ENCODE measurements at places on chromosomes 6 and 20.

GRCh38 chr6:79600812-79601609 is 30.1 kb upstream of the SH3BGRL2 start:
- no peak for DNase-seq

- DNase-seq: no peak
Observed at GRCh38 chr20:7866285-7866684, 74.0 kb downstream of the HAO1 start.

- no peak for DNase-seq
Observed at GRCh38 chr6:6994796-6995195, 113.0 kb upstream of the RREB1 start.

DNA sequence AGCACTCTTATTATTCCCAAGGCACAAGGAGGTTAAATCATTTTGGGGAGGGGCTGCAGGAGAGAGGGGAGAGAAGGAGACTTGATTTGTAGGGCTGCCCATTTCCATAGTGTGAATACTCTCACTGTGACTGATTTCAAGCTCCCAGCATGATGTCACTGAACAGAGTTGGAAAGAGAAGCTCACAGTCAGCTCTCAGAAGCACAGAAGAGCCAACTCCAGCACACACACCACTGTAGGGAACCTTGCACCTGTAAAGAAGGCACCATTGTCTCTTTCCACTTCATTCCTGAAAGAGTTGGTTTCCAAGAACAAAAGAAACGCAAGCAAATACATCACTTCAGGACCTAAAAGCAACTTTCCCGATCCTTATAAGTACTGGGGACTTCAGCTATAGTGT is 12.7 kb upstream of the STK35 start:
- DNase-seq: no peak

GRCh38 chr6:11232770-11233626 is 530 bp upstream of the NEDD9 start:
- no peak for DNase-seq

DNA sequence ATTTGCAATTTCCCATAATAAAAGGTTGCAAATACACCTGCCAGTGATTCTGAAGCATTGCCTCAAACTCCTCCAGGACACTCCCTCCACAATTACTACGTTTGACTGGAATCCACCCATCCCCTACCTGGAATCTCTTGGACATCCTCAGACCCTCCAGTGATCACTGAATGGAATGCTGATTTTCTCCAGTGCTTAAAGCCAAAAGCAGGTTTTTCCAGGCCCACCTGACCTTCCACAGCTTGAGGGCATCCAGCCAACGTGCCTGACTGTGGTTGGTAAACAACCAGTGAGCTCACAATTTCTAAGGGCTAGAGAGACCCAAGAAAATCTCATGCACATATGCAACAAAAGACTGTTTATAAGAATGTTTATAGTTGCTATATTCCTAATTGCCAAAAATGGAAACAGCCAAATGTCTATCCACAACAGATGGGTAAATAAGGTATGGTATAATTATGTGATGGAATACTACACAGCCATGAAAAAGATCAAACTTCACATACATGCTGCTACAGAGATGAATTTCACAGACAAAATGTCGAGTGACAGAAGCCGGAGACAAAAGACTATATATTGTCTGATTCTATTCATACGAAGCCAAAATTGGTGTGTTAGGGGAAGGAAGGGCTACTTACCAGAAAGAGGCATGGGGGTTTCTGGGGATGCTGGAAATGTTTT is 147.1 kb upstream of the RREB1 start:
- DNase-seq: no peak

DNA sequence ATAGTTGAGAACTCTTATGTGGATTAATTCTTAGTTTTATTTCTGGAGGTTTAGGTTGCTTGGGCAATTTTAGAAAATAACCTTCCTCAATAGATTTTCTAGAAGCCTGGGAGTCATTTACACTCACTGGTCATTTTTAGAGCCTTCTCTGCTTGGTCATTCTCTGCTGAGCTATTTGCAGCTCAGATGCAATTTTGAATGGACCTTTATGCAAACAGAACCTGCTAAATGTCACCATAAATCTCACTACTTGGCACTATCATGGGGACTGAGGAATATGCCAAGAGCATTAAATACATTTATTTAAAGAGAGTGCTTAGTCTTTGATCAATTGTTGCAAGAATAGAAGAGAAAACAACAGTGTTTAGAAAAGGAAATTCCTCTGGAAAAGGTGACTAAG is 154.0 kb downstream of the CLVS2 start:
- DNase-seq: no peak

- DNase-seq: no peak
Observed at GRCh38 chr6:40806256-40806864, 219.2 kb upstream of the LRFN2 start.

GRCh38 chr20:50278684-50279531 is 88.3 kb downstream of the CEBPB start:
- no peak for DNase-seq

GRCh38 chr6:109323241-109323640 is 59.0 kb downstream of the CD164 start:
- no peak for DNase-seq

DNA sequence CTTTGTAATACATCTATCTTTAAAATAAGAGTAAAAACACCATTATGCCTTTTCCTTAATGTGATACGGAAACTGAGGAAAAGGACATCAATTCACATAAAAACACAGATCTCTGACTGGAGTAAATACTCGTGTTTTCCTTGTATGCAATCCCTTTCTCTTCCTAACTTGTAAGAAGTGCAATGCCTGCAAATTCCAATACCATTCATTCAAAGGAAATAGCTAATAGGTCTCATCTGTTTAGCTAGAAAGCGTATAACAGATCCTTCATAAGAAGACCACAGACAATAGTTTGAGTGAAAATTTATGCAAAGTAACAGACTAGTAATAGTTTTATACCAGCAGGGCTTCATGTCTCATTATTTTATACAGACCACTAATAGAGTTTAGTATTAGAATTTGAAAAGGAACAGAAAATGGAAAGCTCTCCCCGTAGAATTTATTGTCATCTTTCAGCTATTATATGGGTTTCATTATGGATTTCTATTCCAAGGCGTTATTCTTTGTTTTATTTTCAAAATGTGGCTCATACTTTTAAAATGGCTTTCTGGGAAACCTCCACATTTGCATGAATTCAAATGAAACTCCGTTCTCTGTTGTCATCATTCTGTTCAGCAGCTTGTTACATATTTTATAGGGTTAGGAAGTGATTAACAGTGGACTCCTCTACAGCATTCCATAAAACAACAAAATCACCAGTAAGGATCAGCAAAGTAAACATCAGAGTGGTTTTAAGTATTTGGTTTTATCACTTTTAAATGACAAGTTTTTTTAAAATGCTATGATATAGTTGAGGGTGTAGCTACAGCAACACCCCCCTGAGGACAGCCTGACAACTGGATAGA is 186.7 kb downstream of the BTBD9 start:
- DNase-seq: no peak

- no peak for DNase-seq
Observed at GRCh38 chr6:52994031-52994838, 849 bp downstream of the GSTA4 start.

- DNase-seq: no peak
Observed at GRCh38 chr6:129866256-129866655, 5.1 kb upstream of the TMEM244 start.

DNA sequence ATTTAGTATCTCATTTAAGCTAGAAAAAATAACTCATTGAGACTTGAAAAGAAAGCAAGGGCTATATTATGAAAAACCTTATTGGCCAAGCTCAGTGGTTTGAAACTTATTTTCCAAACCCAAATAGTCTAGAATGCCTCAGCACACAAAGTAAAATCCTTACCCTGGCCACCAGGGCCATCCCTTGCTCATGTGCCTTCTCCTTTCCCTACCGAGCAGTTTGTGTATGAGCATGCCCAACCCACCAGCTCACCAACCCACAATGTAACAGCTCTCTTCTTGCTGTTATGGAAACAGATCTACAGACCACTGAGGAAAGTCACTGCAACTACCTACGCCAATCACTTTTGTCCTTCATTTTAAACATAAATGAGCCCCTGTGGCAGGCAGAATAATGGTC is 79.6 kb upstream of the CARMIL1 start:
- no peak for DNase-seq

DNA sequence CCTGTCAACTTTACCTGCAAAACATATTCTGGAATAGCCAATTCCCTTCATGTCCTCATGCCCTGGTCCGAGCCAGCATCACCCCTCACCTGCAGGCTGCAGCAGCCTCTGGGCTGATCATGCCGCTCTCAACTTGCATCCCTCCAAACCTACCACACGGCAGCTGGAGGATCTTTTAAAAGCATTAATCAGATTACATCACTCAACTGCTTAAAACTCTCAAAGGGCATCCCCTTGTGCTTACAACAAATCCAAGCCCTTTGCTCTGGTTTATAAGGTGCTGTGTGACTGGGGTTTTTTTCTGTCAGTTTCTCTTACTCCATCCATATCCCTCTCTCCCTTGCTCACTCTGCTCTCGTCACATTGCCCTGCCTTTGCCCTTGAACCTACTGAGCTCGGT is 24.0 kb downstream of the CD40 start:
- DNase-seq: no peak

DNA sequence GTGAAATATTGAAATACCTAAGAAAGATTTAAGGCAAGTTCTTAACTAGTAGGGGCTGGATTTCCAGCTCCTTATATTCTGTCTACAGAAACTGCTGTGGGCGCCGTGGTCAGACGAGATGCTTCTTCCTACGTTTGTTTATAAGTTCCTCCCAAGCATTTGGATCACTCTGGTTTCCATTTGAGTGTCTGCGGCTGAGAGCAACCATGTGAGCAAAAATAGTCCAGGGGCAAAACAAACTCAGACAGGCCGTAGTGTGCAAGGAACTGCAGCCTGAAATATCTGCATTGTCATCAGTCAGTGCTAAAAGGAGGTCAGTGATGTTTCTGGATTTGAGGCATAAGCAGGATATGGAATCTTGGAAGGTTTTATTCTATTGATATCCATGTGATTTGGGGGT is 485.9 kb upstream of the JAG1 start:
- DNase-seq: no peak

DNA sequence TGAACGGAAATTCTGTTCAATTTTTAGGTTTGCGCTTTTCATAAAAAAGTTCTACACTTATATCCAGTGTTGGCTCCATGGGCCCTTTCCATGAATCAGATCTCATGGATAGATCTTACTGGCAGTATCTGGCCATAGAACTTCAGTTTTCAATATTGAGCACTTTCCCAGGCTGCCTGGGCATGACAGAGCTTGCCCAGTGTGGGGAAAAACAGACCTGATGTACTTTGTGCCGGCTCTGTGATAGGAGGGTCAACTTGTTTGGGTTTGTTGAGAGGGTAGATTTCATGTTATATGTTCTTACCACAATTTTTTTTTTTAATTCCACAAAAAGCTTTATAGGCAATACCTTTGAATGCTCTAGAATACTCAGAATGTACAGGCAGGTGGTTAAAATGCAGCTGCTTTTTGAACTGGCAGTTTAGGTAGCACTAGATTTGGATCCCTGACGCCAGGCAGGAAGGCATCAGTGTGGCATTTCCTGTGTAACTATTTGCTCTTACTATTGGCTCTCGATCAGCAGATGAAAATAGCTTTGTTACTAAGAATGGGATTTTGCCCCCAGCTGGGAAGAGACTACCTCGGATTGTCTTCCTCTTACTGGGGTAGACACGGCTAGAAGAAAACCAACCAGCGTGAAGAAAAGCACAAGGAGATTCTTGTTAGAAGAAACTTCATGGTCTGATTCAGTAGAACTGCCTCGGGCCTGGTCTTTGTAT is 404.9 kb upstream of the SOX4 start:
- DNase-seq: no peak

GRCh38 chr6:142846883-142847287 is 98.1 kb downstream of the HIVEP2 start:
- DNase-seq: no peak

DNA sequence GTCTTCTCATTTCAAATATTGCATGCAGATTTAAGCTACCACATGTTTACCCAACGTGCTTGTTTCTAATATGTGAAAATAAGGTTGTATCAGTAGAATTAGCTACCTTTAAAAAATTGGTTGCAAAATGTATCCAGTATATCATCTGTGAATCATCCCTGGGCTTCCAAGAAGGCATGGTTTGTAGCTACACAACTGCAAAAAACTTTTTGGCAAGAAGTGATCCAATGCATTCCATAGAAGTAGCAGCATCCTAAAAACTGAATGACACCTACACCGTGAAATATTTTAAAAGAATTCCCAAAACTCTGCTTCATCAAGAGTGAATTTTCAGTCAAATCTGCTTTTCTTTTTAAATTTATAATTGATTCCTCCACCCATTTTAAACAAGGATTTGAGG is 89.1 kb downstream of the AIG1 start:
- DNase-seq: no peak

- peak; percentile 23 for DNase-seq
Observed at GRCh38 chr6:157054531-157054979, 268.8 kb downstream of the TMEM242 start.

DNA sequence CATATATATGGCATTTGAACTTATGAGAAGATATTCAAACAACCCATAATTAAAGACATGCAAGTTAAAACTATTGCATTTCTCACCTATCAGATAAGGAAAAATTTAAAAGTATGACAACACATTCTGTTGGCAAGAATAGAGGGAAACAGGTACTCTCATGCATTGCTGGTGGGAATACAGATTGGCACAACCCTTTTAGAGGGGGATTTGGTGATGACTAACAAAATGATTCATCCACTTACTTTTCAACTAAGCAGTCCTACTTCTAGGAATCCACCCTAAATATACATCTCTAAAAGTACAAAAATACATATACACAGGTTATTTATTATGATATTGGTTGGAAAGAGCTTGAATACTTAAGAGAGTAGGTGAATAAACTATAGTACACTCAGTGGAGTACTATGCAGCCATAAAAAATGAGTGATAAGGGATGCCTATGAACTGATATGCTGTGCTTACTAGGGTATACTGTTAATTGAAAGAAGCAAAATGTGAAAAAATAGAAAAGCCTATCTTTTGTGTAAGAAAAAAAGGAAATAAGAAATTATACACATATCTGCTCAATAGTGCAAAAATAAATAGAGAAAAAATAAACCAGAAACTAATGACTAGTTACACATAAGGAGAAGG is 42.2 kb downstream of the ADAT2 start:
- no peak for DNase-seq

- no peak for DNase-seq
Observed at GRCh38 chr6:113923526-113923925, 47.4 kb downstream of the HDAC2 start.

- DNase-seq: no peak
Observed at GRCh38 chr6:150535818-150536220, 63.9 kb upstream of the PLEKHG1 start.
